Activated CD8-positive, alpha-beta memory T cell treated with anti-CD3 and anti-CD28 coated beads for 1 hour (primary cell): ENCODE measurements at places on chromosomes 12 and 14.

DNA sequence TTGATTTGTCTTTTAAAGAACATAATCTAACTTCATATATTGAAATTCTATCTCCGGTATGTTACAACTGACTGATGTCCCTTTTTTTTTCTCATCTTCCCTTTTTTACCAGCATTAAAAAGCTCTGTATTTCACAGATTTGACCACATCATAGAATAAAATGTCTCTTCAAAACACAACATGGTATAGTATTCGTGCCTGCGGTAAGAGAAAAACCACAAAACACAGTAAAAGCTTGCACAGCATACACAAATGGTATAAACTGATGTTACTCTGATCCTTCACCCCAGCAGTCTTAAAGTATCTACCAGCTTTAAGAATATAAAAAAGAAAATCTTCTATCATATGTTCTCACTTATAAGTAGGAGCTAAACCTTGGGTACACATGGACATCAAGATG lies 83.4 kb downstream of the HECTD1 start:
- DNase-seq, result no peak

- no peak for DNase-seq
Observed at GRCh38 chr12:108788076-108788782, 56.9 kb upstream of the CORO1C start.

DNA sequence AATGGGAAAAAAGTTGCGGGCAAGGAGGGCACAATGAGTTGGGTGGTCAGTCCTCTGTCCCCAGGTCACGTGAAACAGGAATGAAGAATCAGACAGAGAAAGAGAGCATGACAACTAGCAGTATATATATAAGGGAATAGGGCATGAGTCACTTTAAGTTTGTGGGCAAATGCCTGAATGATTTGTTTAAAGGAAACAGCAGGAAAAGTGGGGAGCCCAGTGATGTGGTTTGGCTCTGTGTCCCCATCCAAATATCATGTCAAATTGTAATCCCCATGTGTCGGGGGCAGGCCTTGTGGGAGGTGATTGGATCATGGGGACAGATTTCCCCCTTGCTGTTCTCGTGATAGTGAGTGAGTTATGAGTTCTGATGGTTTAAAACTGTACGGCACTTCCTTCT lies 195.3 kb upstream of the IGF1 start:
- no peak for DNase-seq

GRCh38 chr14:38124506-38124905 lies 83.2 kb upstream of the SSTR1 start:
- DNase-seq, result no peak

DNA sequence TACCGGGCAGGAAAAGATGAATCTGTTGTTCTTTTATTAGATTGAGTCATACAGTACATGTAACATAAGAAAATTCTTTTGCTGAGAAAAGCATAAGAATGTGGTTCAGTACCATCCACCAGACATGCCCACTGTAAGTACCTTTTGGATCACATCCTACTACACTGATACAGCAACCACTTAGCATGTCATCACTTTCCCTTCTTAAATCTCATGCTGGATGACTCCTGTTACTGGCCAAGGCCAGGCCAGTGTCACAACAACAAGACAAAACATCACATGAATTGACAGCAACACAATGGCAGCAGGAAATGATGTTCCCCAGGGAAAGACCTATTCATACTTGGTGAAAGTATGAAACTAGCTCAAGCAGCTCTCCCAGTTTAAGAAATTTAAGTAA lies 46.4 kb downstream of the STXBP6 start:
- DNase-seq, result no peak

DNA sequence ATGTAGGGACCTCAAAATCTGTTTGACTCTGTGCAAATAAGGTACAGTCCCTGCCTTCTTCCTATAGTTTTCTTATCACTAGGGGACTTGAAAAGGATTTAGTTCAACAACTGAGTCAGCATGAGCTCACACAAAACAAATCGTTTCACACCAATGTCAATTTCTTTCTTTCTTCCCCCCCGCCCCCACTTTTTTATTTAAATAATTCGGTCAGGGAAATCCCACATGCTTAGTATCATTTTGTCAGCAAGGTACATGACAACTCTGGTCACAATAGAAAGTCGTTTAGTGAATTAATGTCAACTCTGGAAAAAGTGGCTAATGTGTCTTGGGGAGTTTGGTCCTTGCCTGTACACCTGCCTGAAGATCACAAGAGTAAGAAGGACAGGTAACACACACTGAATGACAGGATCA lies 232.2 kb upstream of the PLEKHG7 start:
- DNase-seq, result no peak

- no peak for DNase-seq
Observed at GRCh38 chr12:65860600-65860999, 36.3 kb downstream of the HMGA2 start.

GRCh38 chr12:34401659-34402227 lies 379.4 kb downstream of the ALG10 start:
- DNase-seq, result no peak

DNA sequence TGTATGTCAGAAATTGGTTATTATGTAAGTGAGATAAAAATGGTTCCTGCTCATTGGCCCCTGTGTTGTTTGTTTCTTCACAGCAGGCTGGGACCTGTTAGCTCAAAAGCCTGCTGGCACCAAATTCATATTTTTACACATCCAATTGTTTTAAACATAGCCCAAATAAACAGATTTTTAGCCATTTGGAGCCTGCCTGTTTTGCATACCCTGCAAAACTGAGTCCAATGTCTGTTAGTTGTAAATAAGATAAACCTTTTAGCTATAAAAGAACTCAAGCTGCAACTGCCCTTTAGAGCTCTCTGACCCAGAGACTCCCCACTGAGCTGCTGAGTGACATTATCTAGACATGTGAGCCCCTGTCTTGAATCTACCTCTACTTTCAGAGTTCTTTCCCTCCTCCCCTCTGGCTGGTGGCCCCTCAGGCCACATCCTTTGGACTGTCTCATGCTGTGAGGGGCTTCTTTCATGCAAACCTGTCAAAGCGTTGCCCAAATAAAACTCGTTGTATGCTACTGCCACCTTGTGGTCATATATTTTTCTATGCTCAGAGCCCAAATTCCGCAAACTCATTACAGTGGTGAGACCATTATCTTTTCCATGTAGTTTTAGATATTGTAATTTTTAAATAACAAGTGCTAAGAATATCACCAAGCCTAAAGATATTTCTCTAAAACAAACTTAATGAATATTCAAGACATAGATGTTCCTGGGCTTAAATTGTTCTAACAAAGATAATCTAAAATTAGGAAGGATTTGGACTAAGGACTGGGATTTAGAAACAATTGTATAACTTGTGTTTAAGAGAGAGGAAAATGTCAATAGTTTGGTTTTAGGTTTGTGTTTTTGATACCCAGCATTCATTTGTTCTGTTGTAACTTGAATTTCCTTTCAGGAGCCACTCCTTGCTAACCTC lies 337.9 kb downstream of the AACS start:
- no peak for DNase-seq

- DNase-seq, result no peak
Observed at GRCh38 chr14:69038455-69039287, 59.6 kb upstream of the ACTN1 start.

GRCh38 chr12:65432651-65433050 lies 154.2 kb downstream of the MSRB3 start:
- no peak for DNase-seq

- DNase-seq, result no peak
Observed at GRCh38 chr12:76449993-76450392, 101.8 kb upstream of the BBS10 start.

DNA sequence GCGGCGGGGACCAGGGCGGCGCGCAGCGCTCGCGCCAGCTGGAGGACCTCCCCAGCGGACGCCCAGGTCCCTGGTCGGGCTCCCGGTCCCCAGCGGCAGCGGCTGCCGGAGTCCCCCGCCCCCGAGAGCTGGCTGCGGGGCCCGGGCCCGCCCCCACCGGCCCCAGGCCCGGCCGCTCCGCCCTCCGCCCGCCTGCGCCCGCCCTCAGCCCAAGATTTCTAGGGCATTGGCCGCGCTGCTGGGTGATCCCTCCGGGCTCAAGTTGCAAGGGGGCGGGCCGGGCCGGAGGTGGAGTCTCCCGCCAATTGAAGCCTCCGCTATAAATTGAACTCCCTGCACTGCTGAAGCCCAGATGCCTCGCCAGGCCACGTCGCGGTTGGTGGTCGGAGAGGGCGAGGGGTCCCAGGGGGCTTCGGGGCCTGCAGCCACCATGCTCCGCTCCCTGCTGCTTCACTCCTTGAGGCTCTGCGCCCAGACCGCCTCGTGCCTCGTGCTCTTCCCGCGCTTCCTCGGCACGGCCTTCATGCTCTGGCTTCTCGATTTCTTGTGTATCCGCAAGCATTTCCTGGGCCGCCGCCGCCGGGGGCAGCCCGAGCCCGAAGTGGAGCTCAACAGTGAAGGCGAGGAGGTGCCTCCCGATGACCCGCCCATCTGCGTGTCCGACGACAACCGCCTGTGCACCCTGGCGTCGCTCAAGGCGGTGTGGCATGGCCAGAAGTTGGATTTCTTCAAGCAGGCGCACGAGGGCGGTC lies at the start of gene DIO3:
DIO3 (plus strand) TSS at position 351 of the 752 bp plus-strand sequence.
- no peak for DNase-seq

- no peak for DNase-seq
Observed at GRCh38 chr12:116964054-116965050, 53.6 kb downstream of the FBXW8 start.

DNA sequence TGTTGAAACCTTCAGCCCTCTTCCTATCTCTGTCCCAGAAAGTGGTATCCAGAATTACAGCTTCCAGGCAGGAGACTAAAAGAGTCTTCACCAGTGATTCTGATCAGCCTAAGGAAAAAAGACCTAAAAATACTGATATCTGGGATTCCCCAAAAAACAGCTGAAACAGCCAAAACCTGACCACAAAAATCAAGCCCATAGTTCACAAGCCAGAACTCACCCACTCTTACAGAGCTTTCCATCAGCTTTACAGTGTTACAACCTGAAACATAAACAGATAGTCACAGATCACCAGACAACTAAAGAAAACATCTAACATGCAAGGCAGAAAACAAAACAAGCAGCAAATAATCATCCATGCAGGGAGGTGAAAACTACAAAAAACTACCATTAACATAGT lies 26.0 kb upstream of the TSPAN8 start:
- no peak for DNase-seq

GRCh38 chr12:93059925-93060665 lies 131.0 kb upstream of the EEA1 start:
- no peak for DNase-seq

DNA sequence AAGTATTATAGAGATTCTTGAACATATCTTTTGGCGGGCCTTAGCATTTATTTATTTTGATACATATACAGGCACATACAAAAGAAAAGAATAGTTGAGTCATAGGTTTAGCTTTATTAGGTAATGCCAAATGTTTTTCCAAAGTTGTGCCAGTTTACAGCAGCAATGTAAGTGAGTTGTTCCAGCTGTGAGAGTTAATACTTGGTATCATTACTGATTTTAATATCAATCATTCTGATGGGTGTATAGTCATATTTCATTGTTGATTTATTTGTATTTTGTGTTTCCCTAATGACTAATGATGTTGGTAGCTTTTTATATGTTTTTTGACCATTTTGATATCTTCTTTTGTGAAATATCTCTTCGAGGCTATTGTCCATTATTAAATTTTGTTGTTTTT lies 122.4 kb downstream of the MIPOL1 start:
- no peak for DNase-seq

DNA sequence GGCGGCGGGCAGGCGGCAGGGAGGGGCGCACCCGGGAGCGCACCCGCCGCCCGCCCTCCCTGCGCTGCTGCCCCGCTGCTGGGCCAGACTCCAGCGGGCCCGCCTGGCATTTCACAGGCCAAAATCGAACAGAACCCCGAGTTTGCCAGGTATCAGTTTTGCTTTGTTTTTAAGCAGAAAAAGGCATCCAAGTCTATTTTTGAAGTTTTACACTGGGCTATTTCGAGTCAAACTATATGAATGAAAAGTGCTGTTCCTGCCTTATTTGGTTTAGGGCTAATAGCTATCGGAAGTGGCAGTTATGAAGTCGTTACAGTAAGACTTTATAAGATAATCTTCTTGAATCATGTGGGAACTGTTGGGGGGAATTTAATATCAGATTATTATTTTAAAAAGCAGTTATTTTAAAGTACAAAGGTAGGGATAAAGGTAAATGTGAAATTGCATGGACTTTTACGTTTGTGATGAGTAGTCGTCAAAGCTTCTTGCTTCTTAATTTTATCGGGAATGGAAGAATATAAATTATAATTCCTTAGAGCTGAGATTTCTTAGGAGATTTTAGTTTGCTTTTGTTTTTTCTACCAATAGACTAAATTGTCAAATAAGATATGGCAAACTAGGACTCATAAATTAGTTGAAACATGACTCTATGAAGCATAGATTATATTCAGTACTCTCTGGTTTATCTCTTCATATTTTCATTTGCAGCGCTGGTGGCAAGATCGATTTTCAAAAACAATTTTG lies 1.1 kb downstream of the MSRB3 start:
- no peak for DNase-seq

- DNase-seq, result no peak
Observed at GRCh38 chr14:49050822-49051221, 535.4 kb downstream of the RPS29 start.

DNA sequence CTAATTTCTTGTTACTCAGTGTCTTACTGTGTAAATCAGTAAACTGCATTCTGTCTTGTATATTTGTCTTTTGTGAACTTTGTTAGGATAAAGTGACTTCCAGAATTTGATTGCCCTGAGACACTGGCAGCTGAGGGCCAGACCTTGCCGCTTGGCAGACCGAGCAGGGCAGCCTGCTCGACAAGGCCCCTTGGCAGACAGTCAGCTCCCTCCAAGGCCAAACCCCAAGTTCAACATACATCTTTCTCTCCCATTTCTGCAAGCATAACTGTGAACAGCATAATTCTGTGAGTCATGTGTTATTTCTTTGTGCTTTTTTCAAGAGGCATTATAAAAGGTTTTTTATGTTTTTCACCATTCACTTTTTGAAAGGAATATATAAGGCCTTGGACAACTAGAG lies 39.2 kb upstream of the BMAL2 start:
- DNase-seq, result no peak

DNA sequence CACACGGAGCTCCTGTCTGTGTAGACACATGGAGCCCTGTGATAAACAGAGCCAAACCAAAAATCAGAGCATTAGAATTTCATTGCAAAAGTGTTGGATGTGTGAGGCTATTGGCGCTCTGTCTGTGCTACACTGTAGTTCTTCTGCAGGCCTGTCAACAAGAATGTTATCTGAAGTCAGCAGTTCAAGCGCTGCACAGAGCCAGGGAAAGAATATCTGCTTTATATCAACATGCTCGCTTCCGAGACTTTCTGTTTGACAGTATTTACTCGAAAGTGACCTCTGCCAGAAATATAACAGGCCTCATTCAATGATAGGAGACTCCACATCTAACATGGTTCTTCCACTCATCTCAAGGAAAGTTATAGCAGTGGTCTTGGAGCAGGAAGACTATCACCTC lies 118.3 kb downstream of the CCER1 start:
- DNase-seq, result no peak

GRCh38 chr12:53074999-53075370 lies 4.2 kb downstream of the SPRYD3 start:
- no peak for DNase-seq

GRCh38 chr12:61902403-61902802 lies 357.8 kb upstream of the USP15 start:
- no peak for DNase-seq

- DNase-seq, result no peak
Observed at GRCh38 chr12:104460041-104460719, 3.4 kb downstream of the CHST11 start.

- no peak for DNase-seq
Observed at GRCh38 chr14:34214961-34215360, 247.1 kb downstream of the SPTSSA start.

- DNase-seq, result no peak
Observed at GRCh38 chr12:128534906-128535305, 267.9 kb downstream of the TMEM132C start.
